Smooth muscle cell of the pulmonary artery (primary cell): ENCODE measurements at places on chromosomes 5 and 9. TPM values are rescaled to one million over a fixed set of nuclear protein-coding genes. Genes with fewer than 3 reads are reported as not detected.

The WDR38 gene
- total RNA-seq, result not detected in 2 replicates

The PCDHGC3 gene
- 77.2 and 94.3 TPM in 2 replicates for total RNA-seq

The IL9 gene
- not detected in 2 replicates for total RNA-seq

The IL13 gene
- not detected in 2 replicates for total RNA-seq

The SLC4A9 gene
- 0.07 TPM in 1 of 2 replicates, not detected in the other for total RNA-seq

The GABRA1 gene
- total RNA-seq, result 0.17 TPM in 1 of 2 replicates, not detected in the other
